ENCODE measurements at places on chromosomes 5 and 9. TPM values are rescaled to one million over a fixed set of nuclear protein-coding genes. Genes with fewer than 3 reads are reported as not detected.
A peak's percentile ranks its signal among the peaks of the same experiment; 100 is the strongest.

Gene FGF1
- not detected for total RNA-seq

Gene CDH18
- total RNA-seq: not detected

Gene ZDHHC11B
- 0.21 TPM for total RNA-seq

Gene WNT8A
- total RNA-seq: not detected

Gene CCL19
- 1.0 TPM for total RNA-seq

Gene NR6A1
- total RNA-seq: 3.5 TPM

Gene PCDHA4
- total RNA-seq: not detected

Gene CNTFR
- not detected for total RNA-seq

Gene PCDH12
- total RNA-seq: 0.24 TPM

Gene PLPP7
- total RNA-seq: not detected

- DNase-seq: no peak
Observed at GRCh38 chr9:125835655-125836054, 88.5 kb downstream of the PBX3 start.

GRCh38 chr9:122918310-122918709 lies 5.2 kb upstream of the ZBTB6 start:
- no peak for DNase-seq

DNA sequence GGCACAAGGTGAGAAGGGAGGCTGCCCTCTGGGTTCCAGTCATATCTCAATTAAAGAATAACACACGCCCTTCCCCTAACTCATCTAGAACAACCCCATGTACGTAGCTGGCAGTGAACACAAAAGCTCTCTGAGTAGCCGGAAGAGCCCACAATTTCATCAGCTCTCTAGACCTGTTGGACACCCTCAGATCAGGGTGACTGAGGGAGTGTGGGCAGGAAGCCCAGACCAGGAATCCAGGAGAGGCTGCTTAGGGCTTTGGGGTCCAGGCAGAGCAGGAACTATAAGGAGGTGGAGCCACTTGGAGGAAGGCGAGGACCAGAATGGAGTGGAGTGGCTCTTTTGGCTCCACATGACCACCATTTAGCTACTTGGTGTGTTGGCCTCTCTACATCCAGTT lies 237.4 kb downstream of the NR3C1 start:
- DNase-seq: no peak

DNA sequence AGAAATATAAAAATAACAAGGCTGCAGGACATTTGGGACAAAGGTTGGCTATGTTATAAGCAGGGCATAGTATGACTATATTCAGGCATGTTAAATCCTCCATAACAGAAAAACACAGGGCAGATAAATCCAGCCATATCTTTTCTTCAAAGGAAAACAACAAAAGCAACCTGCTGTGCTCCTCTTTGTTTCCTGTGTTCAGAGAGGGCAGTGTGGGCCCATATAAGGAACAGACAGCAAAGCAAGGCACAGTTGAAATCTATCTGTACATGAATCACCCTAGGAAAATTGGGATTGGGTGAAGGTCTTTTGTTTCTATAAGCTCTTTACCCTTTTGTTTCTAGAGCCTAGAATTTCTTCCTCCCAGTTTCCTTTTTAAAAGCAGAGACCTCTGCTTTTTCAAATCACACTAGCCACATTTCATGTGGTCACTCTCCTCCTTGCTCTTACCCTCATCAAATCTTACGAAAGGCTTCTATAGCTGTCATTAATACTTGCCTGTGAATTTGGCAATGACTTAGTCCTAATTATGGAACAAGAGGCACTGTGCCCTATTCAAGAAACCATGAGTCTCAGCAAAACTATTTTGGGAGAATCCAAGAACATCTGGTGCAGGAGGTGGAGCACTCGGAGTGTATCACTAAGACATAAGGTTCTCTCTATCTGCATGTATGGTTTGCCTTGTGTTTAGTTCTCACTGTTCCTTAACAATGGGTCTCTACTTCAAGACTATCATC lies 1.8 kb downstream of the GZMA start:
- no peak for DNase-seq

GRCh38 chr5:158953929-158954534 lies 145.7 kb downstream of the EBF1 start:
- no peak for DNase-seq

DNA sequence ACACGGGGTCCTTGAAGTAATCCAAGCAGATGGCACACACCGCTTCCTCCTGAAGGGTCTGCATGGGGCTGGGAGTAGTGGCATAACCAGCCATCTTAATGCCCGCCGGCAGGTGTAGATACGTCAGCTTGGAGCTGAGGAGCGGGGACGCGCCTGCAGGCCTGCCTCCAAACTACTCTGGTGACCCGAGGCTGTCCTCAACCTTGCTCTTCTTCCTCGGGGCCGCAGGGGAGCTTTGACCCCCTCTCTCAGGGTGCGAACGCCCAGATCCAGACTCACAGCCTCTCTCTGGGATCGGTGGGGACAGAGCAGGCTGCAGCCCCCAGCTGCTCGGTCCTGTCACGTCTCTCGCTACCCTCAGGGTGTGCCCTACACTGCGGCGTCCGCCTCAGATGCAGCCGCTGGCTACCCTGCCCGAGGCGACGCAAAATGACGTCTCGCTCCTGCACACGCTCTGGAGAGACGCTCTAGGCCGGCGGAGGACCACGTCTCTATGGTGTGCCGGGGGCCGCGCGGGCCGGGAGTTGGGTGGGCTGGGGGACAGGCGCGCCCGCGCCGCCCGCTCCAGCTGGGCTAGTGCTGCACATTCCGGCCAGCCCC lies at the start of gene TRIM52:
Gene TRIM52 (minus strand): TSS at position 424 of the 600 bp plus-strand sequence. CDS start 330 bp downstream, at position 94.
- peak; percentile 86 for DNase-seq

DNA sequence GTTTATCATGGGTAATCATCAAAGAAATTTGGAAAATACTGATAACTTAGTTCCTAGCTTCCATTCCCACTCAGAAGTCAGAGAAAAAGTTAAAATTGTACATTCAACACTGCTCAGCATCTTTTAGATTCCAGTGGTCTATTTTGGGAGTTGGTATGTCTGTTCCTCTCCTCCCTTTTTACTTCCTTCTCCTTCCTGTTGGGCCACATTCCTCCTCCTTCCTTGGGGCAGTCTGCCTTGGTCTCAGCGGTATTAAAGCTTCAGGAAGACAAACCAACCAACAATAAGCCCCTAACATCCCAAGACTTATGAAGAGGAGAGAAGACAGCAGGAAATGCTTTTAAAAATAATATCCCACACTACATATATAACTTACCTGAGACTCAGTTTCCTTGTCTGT lies 49.9 kb upstream of the SSBP2 start:
- DNase-seq: no peak

- DNase-seq: no peak
Observed at GRCh38 chr9:110844121-110844520, 175.5 kb downstream of the MUSK start.

GRCh38 chr5:54159153-54159892 lies 151.1 kb downstream of the ARL15 start:
- DNase-seq: no peak

DNA sequence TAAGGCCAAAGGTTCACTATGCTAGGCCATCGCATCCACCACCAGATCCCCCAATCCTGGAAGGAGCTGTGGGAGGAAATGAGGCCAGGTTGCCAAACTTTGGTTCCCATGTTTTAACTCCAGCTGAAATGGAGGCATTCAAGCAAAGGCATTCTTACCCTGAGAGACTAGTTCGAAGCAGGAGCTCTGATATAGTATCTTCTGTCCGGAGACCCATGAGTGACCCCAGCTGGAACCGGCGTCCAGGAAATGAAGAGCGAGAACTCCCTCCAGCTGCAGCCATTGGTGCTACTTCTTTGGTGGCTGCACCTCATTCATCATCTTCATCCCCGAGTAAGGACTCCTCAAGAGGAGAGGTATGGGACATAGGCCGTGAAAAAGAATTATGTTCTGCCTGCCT lies 75.6 kb downstream of the GAPVD1 start:
- DNase-seq: no peak

GRCh38 chr5:136396886-136397285 lies 31.5 kb upstream of the TRPC7 start:
- DNase-seq: no peak

- DNase-seq: no peak
Observed at GRCh38 chr9:136694872-136695247, 7.6 kb upstream of the AGPAT2 start.

- no peak for DNase-seq
Observed at GRCh38 chr5:7827610-7828009, 23.3 kb downstream of the CFAP90 start.

GRCh38 chr5:174987443-174988012 lies 263.1 kb downstream of the MSX2 start:
- no peak for DNase-seq

GRCh38 chr5:173742432-173742816 lies 126.0 kb upstream of the BOD1 start:
- no peak for DNase-seq

GRCh38 chr9:124011460-124012301 lies at the start of gene LHX2:
LHX2 (plus strand) TSS chr9:124011768; CDS start chr9:124012349, 581 bp downstream.
- DNase-seq: no peak

GRCh38 chr9:130445268-130445983 lies 665 bp downstream of the ASS1 start:
- no peak for DNase-seq

- no peak for DNase-seq
Observed at GRCh38 chr9:131126059-131126426, 657 bp downstream of the NUP214 start.

DNA sequence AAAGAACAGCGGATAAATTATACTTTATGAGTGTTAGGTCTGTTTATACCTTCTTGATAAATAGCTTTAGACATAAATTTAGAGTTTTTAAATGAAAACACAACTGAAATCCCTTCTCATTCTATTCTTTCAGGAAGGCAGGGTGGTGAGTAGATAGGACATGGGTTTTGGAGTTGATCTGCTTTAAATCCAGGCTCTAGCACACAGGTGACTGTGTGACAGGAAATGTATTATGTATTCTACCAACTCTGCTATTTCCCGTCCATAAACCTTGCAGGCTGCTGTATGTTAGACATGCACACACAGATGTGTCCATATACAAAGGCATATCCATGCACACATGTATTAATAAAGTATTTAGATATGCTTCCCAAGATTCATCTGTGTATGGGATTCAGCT lies 19.3 kb upstream of the CARTPT start:
- DNase-seq: no peak

DNA sequence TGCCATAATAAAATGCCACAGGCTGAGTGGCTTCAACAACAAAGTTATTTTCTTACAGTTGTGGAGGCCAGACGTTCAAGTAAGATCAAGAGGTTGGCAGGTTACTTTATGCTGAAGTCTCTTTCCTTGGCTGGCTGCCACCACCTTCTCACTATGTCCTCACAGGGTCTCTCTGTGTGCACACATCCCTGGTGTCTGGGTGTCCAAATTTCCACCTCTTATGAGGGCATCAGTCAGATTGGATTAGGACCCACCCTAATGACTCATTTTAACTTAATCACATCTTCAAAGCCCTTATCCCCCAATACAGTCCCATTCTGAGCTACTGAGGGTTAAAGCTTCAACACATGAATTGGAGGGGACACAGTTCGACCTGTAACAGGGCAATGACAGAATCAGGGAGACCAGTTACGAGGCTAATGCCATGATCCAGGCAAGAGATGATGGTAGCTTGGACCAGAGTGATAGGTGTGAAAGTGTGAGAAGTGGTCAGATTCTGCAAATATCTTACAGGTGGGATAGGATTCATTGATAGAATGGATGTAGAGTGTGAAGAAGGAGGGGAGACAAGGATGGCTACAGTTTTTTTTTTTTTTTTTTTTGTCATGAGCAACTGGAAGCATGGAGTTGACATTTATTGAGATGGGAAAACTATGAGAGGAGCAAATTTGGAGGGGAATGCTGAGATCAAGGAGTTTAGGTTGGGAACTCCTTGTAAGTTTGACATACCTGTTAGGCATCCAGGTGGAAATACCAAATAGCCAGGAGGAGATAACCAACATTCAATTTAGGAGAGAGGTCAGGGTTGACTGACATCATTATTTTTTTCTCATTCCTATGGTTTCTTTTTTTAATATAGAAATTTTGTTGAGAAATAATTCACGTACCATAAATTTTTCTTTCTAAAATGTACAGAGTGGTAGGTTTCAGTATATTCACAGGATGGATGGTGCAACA lies 39.6 kb upstream of the FGF1 start:
- no peak for DNase-seq

DNA sequence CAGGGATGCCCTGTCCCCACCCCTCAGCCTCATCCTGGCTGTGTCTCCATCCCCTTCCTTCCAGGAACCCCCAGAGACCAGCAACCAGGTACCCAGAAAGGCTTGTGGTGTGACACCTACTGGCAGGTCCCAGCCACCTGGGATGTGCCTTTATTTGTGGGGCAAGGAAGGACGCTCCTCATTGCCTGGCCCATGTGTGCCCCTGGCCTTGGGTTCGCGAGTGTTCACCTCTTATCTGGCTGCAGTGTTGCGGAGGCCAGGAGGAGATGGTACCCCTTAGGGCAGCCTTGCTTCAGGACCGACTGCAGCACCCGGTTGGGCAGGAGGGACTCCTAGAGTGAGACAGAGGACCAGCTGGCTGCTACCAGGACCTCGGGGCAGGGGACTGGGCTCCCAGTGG lies 8.8 kb downstream of the C9orf50 start:
- DNase-seq: no peak

GRCh38 chr9:624935-625500 lies 216.5 kb upstream of the DMRT1 start:
- no peak for DNase-seq

DNA sequence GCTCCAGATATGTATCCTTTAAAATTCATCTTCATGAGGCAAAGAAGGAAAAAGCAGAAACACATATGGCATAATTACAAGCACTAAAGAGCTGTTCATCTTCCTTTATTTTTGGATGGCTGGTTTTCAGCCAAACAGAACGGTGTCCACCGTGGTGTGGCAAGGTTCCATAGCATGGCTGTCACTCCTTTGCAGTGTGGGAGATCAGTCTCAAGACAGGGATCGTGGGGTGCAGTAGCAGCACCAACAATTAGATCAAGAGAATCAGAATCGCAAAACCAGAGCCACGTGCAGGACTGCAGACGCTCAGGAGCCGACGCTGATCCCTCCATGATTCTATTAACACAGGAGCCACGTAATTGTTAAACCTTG lies 79.5 kb downstream of the SEMA4D start:
- DNase-seq: no peak

DNA sequence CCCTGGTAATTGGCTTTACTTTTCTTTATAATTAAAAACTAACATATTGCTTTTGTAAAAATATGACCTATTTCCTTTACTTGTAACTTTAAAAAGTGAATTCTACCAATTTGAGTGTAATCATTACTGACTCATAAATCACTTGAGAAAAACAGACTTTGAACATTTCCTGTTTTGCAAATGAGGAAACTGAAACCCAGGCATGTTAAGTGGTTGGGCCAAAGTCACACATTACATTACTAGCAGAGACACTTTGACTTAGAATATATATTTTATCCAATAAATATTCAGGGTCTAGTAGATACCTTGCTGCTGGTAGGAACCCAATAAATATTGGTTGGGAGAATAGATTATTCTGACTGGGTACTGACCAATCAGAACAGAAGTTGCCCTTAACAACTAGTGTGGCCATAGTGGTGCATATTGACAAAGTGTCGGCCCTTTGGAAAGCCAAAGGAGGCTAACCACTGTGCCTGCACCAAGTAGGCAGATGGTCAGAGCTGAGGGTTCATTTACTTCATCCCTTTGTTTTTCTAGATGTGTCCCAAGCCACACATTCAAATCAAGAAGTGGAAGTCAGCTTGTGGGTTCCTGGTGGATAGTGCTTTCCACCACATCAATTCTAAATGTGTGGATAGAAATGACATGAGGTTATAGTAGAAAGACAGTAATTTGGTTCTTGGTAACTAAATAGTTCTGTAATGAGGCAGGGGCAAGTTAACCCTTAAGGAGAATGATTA lies 365.1 kb upstream of the RIOK2 start:
- DNase-seq: no peak

GRCh38 chr5:10307206-10308148 lies at the start of gene CMBL:
CMBL (minus strand) TSS chr5:10307902; CDS start chr5:10290762, 17,140 bp downstream.
- peak; percentile 6 for DNase-seq
